A549 (cell line): ENCODE measurements at places on chromosomes 13 and 19. TPM values are rescaled to one million over a fixed set of nuclear protein-coding genes. Genes with fewer than 3 reads are reported as not detected.

GRCh38 chr19:49710372-49710951, 19.5 kb downstream of the CPT1C start:
- peak; percentile 67 for DNase-seq

- no peak for DNase-seq
Measured at GRCh38 chr19:10643968-10644259, 10.2 kb upstream of the ILF3 start.

DNA sequence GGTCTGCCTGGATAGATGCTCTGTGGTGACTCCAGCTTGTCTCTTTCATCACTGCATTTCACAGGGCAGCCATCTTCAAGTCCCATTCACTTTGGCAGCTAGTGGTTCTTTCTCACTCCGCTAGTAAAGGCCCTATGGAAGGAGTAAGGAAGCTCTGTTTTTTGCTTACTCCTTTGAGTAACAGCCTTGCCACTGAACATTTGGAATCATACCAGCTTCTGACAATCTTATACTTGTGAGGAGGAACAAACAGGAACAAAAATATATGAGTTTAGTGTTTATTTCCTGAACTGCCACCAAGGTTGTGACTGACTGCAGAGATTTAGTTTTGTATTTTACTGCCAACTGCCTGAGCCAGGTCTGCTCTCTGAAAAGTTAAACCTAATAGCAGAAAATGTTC, 38.7 kb downstream of the KCTD4 start:
- DNase-seq = no peak

- DNase-seq = peak; percentile 36
Measured at GRCh38 chr19:17915940-17916593, 16.7 kb upstream of the CCDC124 start.

DNA sequence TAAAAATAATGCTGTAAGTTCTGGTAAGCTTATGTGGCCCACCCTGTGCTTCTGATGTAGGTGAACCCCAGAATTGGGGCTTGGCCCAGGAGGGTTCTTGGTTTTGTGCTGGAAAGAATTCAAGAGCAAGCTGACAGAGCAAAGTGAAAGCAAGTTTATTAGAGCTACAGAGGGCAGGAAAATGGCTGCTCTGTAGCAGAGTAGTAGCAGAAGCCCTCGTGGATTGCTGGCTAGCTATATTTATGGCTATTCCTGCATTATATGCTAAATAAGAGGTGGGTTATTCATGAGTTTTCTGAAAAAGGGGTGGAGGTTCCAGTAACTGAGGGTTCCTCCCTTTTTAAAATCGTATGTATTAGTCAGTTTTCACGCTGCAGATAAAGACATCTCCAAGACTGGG, 20.6 kb upstream of the ZNF599 start:
- DNase-seq = no peak

DNA sequence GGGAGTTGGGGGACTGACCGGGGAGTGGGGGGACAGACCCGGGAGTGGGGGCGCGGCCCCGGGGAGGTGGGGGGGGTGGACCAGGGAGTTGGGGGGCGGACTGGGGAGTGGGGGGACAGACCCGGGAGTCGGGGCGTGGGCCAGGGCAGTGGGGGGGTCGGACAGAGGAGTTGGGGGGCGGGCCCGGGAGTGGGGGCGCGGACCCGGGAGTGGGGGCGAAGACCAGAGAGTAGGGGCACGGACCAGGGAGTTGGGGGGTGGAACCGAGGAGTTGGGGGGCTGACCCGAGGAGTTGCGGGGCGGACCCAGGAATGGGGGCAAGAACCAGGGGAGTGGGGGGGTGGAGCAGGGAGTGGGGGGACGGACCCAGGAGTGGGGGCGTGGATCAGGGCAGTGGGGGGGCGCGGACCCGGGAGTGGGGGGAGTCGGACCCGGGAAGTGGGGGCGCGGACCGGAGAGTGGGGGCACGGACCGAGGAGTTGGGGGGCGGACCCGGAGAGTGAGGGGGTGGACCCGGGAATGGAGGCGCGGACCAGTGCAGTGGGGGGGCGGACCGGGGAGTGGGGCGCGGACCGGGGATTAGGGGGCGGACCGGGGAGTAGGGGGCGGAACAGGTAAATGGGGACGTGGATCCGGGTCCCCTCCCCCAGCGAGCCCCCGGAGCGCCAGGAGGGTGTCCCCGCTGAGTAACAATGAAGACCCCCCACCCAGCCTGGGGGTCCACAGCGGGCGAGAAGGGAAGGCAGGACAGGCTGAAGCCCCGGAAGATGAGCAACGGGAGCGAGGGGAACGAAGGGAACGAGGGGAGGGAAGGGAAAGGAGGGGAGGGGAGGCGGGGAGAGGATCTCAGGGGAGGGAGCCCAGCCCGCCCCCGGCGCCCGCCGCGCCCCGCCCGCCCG, 589 bp downstream of the R3HDM4 start:
- DNase-seq = no peak

DNA sequence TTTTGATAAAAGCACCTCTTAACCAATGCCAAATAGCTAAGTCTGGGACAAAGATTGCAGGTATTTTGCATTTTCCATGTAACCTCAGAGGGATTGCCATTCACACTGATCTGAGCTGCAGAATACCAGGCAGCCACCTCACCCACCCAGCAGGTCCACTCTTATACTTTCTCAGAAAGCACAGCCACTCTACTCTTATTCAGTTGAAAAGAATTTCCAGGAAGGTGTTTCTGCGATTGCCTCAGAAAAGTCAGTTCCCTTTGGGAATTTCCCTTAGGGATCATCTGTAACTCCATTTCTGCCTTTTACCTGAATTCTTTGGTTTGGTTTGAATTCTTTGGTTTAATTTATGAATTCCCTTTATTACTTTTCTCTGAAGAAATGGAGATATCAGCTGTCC, 904 bp upstream of the ALOX5AP start:
- DNase-seq = no peak

- no peak for DNase-seq
Measured at GRCh38 chr19:32308431-32309077, 36.9 kb upstream of the ZNF507 start.

DNA sequence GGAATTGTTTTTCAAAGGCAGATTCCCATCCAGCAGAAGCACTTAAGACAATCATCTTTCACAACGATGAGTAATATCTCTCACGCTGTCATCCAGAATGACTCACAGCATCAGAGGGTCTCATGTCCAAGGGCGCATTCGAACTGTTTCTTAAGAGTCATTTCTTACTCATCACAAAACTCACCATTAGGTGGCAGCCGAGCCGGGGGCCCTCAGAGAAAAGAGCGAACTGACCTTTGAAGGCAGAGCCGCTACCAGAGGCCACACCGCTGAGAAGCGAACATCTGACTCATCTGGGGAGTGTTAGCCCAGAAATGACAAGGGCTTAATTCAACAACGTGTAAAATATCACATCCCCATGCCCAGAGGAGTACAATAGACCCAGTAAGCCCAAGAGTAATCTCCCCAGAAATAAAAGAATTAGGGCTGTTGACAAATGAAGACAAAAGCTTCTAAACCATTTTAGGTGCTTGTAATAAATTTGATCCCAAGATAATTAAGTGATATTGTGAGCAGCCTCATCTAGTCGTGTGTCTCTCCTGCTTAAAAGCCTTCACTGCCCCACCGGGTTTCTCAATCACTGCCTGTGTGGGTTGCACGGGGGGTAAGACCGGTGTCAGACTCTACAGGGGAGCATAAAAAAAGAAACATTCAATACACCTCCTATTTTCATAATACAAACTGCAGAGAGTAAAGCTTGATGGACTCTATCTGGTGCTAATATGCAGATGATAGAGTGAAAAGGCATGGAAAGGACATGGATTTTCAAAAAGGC, 96.2 kb downstream of the CYSLTR2 start:
- peak; percentile 62 for DNase-seq

GRCh38 chr13:99987154-99988019, 5.8 kb downstream of the ZIC2 start:
- no peak for DNase-seq

DNA sequence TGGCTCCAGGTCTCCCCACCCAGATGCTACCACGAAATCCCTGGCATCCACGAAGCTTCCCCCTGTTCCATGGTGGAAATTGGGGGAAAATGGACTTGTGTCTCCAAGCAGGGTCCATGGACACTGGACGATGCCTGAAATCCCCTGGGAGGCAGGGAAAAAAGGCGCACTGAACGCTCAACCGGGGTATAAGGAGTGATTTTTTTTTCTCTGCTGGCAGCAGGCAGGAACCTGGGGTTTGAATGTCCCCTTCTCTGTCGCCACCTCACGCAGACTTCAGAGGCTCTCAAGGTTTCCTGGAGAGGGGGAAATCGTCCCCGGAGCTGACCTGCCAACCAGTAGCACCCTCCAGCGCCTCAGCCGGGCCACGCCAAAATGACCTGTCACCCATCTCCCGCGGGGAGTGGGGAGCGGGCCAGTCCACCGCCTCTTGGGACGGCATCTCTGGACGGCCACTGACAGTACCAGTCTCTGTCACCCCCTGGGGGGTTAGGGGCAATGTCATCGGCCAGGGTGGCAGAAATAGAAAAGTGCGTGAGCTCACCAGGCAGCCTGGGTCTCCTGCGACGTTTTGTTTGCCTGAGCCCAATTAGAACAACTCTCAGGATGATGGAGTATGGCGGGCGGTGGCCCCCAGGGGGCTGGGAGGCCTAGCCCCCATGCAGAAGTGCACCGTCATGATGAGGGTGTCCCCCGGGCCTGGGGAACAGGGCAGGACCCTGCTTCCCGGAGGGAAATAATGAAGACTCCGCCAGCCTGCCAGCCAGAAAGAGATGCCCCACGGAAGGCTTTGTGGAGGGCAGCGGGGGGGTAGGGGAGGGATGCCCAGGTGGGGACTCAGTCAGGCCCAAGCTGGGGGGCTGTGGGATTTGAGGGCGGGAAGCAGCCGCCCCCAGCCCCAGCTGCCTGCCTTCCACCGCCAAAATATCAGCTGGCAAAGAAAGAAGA, 2.6 kb downstream of the PTPRS start:
- no peak for DNase-seq

DNA sequence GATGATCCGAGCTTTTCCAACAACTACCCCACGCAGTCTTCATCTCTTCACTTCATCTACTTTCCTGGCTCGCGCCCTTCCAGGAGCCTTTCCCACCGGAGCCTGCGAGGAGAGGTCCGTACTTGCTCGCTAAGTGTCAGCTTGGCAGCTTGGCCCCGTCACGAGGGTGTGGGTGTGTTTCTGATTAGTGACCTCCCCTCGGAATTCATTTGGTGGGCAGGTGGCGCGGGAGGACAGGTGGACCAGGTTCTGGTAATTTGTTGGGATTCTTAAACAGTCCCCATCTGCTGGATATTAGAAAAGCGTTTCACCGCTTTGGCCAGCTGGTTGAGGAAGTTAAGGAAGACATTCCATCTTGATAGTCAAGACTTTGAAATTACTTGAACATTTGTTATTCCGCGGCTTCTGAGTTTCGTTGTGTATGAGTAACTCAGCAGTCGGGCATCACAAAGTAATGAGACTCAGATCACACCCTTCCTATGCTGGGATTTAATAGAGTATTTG, 515 bp downstream of the UFM1 start:
- peak; percentile 25 for DNase-seq

GRCh38 chr13:71260246-71260645, 606.8 kb downstream of the DACH1 start:
- DNase-seq = no peak

DNA sequence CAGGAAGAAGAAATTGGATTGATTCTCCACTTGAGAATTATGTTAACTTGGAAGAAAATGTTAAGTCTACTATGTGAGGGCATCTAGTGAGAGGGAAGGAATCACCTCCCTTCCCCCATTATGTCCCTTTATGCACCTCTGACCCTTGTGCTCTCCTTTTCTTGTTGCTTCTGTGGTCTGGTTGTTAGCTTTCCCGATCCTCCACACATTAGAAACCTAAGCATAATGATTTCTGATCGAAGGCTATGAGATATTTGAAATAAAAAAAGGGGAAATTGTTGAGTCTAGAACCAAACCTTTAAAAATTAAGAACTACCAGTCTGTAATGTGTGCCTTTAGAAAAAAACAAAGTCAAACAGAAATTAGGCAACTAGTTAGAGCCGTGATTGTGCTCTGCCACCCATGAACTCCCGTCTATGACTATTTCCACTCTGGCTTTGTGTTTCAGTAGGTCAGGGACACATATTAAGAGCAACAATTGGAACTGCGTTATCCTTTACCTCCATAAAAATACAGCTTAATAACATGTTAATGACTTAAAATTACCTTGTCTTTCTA, 463 bp upstream of the GPC6 start:
- DNase-seq = no peak

DNA sequence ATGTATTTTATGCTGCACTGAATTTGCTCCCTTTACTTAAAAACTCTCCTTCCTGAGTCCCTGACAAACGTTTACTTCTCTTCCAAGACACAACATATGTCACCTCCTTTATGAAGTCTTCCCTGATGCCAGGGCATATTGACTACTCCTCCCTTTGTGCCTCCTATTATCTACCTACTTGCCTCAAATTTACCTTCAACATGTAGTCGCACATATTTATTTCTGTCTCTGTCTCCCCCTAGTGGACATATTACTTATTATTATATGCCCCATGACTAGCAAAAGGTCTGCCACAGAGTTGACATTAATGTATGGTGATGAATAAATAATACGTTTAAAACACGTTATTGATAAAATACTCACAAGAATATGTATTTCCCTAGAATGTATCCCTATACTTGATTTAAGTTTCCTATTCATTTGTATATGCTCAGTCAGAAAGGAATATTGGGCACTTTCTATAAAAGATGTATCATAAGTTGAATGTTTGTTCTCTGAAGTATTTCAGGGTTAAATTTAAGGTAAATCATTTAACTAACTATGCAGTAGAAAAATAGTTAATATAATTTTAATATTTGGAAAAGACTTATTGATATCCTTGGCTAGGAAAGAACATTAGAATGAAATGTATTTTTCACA, 250.3 kb upstream of the ATXN8OS start:
- peak; percentile 0 for DNase-seq

The DLL3 gene
- polyA plus RNA-seq = 6.7 TPM in 3 replicates

The CRB3 gene
- 4.2 to 5.7 TPM (median 4.5 TPM) in 3 replicates for polyA plus RNA-seq

The LILRB4 gene
- not detected in 3 replicates for polyA plus RNA-seq

The ZNF155 gene
- 3.9 to 4.8 TPM (median 4.3 TPM) in 3 replicates for polyA plus RNA-seq

The SIRT6 gene
- polyA plus RNA-seq = 20.2 to 22.6 TPM (median 21.6 TPM) in 3 replicates

The ICAM1 gene
- polyA plus RNA-seq = 1.2 to 2.6 TPM (median 1.5 TPM) in 3 replicates

The DMKN gene
- 37.0 to 41.6 TPM (median 40.6 TPM) in 3 replicates for polyA plus RNA-seq

The KCNJ14 gene
- 1.3 to 1.4 TPM (median 1.3 TPM) in 3 replicates for polyA plus RNA-seq

The FPR3 gene
- polyA plus RNA-seq = not detected in 3 replicates

The NDUFS7 gene
- 68.4 to 72.8 TPM (median 68.9 TPM) in 3 replicates for polyA plus RNA-seq

The LRG1 gene
- 0.03 to 0.04 TPM in 2 of 3 replicates, not detected in the other for polyA plus RNA-seq

The ATXN8OS gene
- not detected in 3 replicates for polyA plus RNA-seq
